Kidney epithelial cell (primary cell): ENCODE measurements at places on chromosomes 1 and 21. TPM values are rescaled to one million over a fixed set of nuclear protein-coding genes. Genes with fewer than 3 reads are reported as not detected.
A peak's percentile ranks its signal among the peaks of the same experiment; 100 is the strongest.

Gene LIPI
- not detected in 2 replicates for total RNA-seq

Gene PLA2G4A
- total RNA-seq, result 0.71 and 1.7 TPM in 2 replicates

Gene COA6
- 25.9 and 46.2 TPM in 2 replicates for total RNA-seq

DNA sequence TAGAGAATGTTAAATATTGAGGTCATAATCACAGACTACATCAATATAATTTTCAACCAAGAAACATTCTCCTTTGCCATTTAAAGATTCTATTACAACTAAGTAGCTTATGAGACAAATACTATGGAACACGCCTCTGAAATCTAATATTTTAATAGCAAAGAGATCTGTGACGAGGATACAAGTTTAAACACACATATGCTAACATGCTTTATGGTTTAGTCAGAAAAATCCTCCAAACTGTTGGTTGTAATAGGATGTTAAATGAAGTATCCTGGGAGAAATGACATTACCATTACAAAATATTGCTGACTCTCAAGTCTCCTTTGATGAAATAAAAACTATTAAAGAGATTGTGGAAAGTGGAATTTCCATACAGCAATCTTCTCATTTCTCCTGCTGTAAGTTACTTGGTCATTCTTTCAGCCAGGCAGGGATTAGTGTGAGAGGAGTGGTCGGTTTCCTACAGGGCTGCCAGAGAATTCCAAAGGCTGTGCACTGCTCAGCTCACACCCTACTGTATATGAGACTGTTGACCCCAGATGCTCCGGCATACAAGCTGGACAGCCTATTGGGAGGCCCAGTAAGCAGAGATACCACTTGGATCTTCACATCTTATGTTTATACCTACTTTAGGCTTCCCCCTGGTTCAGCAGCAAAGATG lies 26.6 kb downstream of the SCYL3 start:
- DNase-seq, result no peak

DNA sequence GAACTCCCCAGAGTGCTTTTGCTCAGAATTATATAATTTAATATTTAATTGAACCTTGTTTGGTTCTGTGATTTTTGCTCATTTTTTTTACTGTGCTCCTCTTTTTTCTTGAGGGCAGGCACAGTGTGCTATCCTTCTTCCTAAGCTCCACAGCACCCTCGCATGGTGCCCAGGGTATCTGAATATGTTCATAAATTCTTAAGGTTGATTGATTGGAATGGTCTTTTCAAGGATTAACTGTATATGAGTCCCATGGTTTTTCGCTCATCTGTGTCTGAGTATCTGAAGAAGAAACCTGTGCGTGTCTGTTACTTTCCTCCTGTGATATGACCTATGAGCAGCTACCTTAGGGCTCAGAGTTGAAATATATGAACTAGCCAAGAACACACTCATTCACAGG lies 393.7 kb downstream of the HLX start:
- no peak for DNase-seq

GRCh38 chr1:239897458-239897857 lies 194.2 kb upstream of the FMN2 start:
- no peak for DNase-seq

DNA sequence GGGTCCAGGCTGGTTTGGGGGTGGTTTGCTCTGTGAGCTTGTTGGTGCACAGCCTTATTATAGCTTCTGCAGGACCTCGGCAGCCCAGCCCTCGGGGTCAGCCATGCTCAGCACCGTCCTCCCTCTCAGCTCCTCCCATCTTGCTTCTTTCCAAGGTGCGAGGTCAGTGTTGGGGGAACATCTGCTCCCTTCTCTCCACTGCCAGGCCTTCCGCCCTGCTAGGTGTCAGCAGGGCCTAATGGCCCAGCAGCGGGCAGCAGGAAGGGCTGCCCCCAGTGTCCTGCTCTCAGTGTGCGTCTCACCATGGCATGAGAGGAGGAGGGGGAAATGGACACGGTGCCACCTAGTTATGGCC lies 36.5 kb upstream of the LRRC3 start:
- no peak for DNase-seq

GRCh38 chr1:228802386-228803220 lies 67.3 kb downstream of the RHOU start:
- no peak for DNase-seq

DNA sequence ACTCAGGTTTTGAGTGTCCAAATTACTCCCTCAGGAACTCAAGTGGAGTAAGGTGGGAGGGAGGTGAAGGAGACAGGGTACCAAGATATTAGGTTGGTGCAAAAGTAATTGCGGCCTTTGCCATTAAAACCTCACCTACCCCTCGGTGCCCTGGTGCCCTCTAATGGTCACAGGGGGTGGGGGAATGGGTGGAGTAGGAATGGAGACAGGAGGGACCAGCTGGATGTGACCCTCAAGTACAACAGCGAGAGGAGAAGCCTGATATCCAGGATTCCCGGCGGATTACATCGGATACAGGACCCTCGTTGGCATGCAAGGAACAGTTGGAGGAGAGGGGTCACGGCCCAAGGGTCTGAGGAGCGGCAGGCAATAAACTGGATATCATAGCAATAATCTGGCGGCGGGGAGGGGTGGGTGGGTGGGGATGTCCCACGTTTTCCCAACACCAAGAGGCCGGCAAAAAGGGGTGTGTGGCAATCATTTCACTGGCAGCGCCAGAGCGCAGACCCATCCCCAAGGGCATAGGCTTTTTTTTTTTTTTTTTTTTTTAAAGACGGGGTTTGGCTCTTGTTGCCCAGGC lies 4.3 kb upstream of the ZBTB7B start:
- no peak for DNase-seq

- no peak for DNase-seq
These were observed 16.0 kb downstream of the DHRS3 start for GRCh38 chr1:12601700-12602658.

- DNase-seq, result no peak
These were observed 86.4 kb downstream of the PLXNA2 start for GRCh38 chr1:208157769-208158168.

DNA sequence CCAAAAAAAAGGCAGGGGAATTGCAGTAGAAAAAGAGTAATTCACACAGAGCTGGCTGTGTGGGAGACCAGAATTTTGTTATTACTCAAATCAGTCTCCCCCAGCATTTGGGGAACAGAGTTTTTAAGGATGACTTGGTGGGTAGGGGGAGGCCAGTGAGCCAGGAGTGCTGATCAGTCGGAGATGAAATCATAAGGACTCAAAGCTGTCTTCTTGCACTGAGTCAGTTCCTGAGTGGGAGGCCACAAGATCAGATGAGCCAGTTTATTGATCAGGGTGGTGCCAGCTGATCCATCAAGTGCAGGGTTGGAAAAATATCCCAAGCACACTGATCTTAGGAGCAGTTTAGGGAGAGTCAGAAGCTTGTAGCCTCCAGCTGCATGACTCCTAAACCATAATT lies 23.7 kb upstream of the EDARADD start:
- no peak for DNase-seq

- DNase-seq, result peak; percentile 67
These were observed 811 bp downstream of the SH3D21 start for GRCh38 chr1:36306902-36307456.

DNA sequence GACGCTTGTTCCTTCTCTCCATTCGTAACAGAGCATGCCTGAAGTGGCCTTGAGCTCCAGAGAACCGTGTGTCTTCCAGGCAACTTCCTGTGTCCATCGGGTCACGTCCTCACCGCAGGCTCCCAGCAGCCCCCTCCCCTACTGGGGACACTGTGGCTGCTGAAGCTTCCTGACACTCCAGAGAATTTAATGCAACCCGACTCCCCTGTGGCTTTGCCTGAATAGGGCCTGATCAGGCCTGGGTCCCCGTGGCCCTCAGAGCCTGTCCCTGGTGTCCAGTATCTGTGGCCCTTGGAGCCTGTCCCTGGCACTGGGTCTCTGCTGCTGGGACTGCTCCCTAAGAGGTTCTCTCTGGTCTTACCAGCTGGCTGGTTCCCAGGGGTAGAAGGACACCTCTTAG lies 219.7 kb upstream of the VAMP3 start:
- DNase-seq, result no peak
